ENCODE measurements at places on chromosomes 5 and 9. TPM values are rescaled to one million over a fixed set of nuclear protein-coding genes. Genes with fewer than 3 reads are reported as not detected.

- peak; percentile 89 for DNase-seq
Observed at GRCh38 chr9:15101095-15101494, 190.9 kb upstream of the FREM1 start.

DNA sequence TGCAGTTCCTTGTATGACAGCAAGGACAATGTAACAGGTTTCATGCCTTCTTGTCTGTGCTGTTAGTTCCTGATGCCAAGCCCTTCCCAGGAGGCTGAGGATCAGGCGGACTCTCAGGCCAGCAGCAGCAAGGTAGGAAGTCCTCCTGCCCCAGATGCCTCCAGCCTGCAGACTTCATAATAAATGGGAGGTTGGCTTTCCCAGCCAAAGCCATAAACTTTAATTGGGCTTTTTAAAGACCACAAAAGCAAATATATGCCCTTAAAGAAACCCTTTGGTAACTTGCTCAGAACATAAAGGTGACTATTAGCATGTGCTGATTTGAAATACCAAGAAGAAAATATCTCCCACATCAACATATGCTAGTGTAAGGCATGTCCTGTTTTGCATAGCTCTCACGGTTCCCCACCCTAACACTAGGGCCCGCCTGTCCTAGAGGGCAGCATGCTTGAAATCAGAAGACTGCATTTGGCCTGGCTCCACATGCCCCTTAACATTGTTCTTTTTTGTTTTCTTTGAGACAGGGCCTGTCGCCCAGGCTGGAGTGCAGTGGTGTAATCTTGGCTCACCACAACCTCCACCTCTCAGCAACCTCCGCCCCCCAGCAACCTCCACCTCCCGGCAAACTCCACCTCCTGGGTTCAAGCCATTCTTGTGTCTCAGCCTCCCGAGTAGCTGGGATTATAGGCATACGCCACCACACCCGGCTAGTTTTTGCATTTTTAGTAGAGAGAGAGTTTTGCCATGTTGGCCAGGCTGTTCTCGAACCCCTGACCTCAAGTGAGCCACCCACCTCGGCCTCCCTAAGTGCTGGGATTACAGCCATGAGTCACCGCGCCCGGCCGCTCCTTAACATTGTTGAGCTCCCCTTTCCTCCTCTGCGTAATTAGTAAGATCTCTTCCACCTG, 44.6 kb upstream of the FCN1 start:
- DNase-seq, result no peak

CSF1R gene
- 23.4 TPM for polyA plus RNA-seq

LNPEP gene
- 24.4 TPM for polyA plus RNA-seq
